ENCODE measurements at places on chromosomes 2 and 18.

DNA sequence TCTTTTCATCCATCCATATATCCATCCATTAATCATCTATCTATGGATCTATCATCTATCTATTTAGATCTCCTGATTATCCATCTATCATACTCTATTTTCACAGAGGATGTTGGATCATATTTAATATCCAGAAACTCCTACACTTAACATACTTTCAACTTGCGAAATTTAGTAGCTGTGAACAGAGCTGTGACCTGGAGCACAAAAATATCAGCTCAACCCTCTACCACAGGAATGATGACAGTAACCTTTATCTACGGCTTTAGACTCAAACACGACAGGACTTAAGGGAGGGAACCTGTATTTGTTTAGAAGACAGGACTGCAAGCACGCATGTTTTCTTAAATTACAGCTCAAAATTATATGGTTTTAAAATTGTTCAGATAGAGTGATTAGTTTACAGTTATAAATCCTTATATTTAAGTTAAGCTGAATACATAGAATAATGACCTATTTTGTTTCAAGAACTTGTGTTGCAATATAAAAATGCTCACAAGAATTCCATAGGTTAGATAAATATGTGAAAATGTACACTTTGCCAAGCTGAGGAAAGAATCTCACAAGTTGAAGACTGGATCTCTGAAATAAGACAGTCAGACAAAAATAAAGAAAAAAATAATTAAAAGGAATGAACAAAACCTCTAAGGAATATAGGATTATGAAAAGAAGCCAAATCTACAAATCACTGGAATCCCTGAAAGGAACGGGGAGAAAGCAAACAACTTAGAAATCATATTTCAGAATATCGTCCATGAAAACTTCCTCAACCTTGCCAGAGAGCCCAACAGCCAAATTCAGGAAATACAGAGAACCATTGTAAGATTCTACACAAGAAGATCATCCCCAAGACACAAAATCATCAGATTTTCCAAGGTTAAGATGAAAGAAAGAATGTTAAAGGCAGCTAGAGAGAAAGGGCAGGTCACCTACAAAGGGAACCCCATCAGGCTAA is 142.0 kb downstream of the COL6A3 start:
- no peak for DNase-seq

GRCh38 chr2:164675687-164676086 is 54.4 kb upstream of the GRB14 start:
- DNase-seq: no peak

DNA sequence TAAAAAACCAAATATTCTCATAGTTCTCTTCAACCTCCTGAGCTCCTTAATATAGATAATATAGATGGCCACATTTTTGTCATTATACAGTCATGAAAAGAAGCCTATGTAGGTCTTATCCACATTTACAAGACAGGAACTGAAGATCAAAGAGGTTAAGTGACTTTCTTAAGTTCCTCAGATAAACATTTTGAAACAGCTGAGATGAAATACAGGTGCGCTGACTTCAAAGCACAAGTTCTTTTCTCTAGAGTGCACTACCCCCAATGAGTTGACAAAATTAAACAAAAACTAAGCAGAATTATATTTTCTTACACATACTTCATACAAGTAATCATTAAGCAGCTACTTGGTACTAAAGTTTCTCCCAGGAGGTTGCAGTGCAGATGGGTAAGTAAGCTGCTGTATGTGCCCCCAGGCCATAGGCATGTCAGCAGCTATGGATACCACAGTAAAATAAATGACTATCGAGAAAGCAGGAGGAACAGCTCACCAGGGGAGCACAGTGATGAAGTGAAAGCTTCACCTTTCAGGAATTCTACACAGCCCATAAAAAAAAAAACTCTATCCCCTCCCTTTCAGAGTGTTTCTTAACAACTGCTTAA is 199.8 kb downstream of the DPP10 start:
- DNase-seq: no peak

- DNase-seq: no peak
Observed at GRCh38 chr2:234606896-234607295, 110.0 kb upstream of the ARL4C start.

DNA sequence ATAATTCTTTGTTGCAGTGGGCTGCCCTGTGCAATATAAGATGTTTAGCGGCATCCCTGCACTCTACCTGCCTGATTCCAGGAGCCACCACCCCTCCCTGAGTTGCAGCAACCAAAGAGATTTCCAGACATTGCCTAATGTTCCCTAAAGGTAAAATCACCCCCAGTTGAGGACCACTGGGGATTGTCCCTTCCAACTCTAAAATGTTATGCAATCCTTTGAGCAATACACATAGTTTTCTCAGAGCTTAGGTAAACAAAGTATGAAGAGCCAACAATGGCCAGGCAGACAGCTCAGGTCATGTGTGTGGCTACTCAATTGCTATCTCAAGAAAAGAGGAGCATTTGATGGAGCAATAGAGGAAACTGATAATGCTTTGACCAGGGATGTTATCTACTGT is 87.0 kb downstream of the XDH start:
- no peak for DNase-seq

Measured in putamen (tissue), 1 donor.